ENCODE measurements at places on chromosomes 1 and 21.

- DNase-seq, result no peak
Measured at GRCh38 chr1:225651872-225652728, 823 bp downstream of the ENAH start.

DNA sequence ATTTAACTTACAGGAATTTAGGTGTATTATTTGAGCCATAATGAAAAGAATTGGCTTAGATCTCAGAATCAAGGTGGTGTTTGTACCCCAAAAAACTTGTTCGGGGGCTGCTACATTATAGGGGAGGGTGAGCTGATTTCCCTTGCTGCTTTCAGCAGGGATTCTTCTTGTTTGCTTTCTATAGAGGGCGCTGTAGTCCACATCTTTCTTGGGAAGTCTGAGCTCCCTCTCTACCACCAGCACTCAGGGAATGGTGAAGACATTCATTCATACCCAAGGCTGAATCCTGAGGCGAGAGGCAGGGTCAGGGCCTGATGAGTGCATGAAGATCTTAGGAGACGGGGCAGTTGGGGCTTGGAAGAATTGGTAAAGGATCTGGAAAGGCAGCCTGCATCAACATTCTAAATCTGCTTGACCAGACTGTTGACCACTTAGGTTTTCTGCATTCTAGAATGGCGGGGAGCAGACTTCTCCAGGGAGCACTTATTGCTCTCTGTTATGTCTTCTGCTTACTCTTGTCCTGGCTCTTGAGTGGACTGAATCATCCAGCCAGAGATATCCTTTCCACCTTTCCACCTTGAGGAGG lies 18.9 kb downstream of the SPATA46 start:
- DNase-seq, result no peak

- no peak for DNase-seq
Measured at GRCh38 chr1:54370287-54370989, 35.8 kb downstream of the SSBP3 start.

- no peak for DNase-seq
Measured at GRCh38 chr1:109704173-109704572, 7.9 kb upstream of the GSTM5 start.

DNA sequence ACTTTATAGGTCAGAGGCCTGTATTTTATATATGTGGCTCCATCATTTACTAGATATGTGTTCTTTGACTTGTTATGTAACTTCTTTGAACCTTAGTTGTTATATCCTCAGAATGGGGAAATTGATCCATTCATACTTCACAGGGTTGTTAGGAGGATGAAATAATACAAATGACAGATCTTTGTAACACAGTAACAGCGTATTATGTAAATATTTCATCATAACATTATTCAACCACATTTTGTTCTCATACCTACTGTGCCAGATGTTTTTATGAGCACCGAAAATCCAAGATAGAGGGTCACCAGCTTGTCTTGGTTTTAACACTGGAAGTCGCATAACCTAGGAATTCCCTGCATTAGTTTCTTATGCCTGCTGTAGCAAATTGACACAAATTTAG lies 3.3 kb downstream of the SUCO start:
- no peak for DNase-seq

DNA sequence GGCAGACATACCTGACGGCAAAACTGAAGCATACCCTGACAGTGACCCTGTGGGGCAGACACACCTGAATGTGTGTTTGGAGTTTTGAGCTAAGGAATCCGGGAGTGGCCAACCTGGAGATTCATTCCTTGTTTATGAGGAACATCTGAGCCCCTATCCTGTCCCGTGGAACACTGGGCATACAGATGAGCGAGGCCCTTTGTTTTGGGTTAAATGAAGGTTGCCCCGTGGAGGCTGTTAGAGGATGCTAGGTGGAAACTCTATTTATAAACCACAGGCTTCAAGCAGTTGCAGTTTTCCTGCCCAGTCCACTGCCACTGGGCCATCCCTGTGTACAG lies 18.1 kb downstream of the GALNT2 start:
- DNase-seq, result no peak

GRCh38 chr1:16117369-16117768 lies 38.5 kb downstream of the EPHA2 start:
- DNase-seq, result no peak

DNA sequence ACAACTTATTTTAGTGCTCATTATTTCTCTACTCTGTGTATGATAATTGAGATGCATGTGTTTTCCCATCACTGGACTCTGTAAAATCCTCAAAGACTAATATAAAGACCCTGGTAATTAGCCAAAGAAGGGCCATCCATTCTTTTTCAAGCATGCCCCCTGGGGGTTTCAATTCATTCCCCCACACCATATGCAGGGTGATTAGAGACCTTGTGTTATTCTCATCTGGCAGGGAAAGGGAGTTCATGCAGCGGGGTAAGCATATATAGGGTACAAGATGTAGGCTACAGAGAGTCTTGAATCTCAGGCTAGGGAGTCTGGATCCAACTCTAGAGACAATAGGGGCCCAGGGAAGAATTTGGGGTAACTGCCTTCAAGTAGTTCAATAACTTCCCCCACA lies 166.5 kb downstream of the TNR start:
- DNase-seq, result no peak

DNA sequence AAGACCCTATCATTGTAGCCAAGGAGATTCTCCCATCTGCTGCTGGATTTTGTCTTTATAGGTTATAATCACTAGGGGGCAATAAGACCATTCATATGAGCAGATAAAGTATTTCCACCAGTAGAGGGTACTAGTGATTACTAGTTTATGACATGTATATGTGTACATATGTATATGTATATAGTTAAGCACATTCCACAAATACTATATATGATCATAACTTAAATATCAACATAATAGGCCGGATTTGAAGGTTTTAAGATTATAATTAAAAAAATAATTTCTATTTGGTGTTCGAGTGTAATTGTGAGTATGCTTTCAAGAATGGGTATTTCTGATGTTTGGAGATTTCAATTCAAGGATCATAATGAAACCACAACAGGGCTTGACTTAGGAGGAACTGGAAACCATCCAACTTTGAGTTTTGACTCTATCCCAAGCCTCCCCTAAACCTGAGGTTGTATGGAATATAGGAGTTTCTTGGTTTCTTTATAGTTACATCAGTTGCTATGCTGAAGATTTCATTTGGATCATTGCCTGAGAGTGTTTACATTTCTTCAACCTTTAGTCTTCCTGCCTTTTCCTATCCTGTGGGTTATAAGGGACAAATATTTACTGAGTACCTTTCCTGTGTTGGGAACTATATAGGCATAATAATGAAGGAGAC lies 16.9 kb downstream of the TCEANC2 start:
- DNase-seq, result peak; percentile 59

- DNase-seq, result no peak
Measured at GRCh38 chr1:205240118-205240517, 12.4 kb downstream of the TMCC2 start.

DNA sequence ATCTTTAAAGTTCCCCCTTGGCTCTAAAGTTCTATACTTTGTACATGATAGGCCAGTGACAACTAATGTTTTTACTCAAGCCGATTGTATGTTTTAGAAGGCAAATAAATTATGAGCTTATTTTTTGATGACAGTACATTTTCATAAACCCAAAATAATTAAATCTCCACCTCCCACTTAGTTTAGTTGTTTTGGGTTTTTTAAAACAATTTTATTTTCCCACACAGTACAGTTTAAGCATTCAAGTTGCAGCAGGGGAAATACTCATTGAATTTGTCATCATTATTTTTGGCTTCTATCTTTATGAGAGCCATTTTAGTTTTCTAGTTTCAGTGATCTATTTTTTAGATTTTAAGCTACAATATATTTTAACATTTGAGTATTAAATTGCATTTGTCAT lies 93.6 kb downstream of the OLFML2B start:
- no peak for DNase-seq

- DNase-seq, result no peak
Measured at GRCh38 chr1:62358665-62359373, 39.6 kb upstream of the KANK4 start.

DNA sequence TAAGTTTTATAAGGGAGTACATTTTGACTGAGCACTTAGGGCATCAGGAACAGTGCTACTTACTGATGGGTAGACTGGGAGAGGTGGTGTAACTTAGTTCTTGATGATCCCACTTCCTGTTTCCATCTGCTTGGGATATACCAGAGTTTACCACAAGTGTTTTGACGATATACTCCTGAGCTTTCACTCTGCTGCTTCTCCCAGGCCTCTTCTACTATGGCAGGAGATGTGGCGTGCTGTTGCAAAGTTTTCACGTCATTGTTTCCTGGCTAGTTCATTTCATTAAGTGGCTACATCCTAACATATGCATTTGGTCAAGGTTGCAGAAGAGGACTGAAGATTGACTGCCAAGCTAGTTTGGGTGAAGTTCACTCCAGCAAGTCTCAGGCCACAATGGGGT lies 41.3 kb upstream of the LAMC2 start:
- no peak for DNase-seq

- no peak for DNase-seq
Measured at GRCh38 chr1:38250356-38250755, 203.8 kb upstream of the POU3F1 start.

- no peak for DNase-seq
Measured at GRCh38 chr1:81596341-81596740, 204.4 kb upstream of the ADGRL2 start.

DNA sequence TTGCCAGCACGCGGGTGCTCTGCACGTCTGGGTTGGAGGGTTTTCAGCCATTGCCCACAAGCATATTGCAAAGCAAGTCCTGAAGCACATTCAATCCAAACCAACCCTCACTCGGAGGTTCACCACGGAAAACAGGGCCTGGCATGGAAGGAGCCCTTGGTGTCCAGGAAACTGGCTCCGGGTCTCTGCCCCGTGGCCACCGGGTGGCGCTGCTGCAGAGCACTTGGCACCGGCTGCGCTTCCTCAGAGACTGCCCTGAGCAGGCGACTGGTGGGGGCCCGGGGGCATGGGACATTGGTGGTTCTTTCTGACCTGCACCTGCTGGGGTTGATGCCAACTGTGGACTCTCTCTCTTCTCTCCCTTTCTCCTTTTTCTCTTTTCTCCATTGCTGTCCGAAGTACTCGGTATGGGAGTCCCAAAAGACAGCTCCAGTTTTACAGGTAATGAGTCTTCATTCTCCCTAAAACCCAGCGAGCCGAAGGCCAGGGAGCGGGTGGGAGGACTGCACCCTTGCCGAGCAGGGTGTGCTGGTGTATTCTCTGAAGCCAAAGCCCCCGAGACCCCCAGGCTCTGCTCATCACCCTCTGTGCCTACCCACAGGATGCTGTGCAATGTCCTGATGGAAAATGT lies 4.1 kb upstream of the KCNAB2 start:
- no peak for DNase-seq

DNA sequence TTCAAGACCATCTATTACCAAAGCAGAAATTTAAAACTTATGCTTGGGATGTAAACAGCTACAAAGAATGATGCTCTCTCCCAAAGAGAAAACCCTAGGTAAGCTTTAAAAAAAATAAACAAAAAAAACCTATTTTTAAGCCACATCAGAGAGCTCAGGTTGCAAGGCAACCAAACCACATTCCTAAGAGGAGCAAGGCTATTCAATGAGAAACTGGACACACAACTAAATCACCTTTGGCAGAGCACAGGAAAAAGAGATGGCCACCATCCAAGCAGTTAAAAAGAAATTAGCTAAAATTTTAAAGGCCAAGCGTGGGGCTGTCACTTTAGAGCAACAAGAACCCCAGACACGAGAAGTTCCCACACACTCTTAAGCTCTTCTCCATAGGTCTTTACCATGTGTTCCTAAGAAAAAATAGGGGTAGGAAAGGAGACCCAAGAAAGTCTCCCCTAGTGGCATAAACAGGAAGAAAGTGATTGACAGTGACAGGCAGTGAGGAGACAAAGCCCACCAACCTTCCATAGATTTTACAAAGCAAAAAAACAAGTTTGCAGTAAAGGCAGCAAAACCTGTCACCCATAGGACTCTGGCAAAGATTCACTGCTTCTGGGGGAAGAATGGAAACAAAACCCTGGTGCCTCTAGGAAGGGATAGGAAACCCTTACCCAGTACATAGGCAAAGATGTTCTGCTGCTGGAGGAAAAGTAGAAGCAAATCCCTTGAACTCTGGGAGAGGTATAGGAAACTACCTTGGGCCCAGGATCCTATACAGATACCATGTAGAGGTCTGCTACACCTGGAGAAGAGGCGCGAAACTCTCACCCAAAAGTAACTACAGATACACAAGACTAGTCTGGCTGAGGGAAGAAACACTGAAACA lies 68.5 kb downstream of the FOXJ3 start:
- no peak for DNase-seq

- DNase-seq, result no peak
Measured at GRCh38 chr1:13967707-13968106, 267.7 kb downstream of the PRDM2 start.

DNA sequence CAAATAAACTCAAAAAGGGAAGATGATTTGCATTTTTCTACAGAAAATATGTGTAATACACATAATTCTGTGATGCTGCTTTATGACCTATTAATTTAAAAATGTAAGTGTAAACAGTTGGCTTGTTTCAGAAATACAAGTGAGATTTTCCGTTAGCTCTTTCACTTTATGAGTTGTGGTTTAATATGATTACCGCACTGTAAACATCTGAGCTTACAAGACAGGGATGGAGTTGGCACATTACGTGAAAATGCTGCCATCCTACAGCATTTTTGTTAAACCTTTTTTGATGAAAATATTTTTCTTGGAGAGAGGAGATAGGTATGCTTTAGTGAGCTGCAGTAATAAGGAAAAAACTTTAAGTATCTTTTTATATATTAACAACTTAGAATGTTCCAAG lies 426.8 kb upstream of the ADAMTS5 start:
- DNase-seq, result no peak

DNA sequence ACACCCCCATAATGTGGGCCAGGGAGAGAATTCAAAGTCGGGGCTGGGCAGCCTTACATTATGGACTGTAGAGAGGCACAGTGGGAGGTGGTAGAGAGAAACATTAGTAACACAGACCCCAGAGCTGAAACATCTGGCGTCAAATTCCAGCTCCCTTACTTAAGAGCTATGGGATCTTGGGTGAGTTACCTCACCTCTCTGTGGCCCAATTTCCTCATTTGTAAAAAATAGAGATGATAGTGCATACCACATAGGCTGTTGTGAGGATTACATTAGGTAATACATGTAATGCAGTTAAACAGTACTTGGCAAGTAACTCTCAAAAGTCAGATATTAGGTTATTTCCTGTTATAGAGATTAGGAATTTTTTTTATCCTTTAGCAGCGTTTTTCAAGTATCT lies 160.5 kb upstream of the KIAA0040 start:
- no peak for DNase-seq

GRCh38 chr1:247491328-247491727 lies 33.4 kb upstream of the OR2B11 start:
- no peak for DNase-seq

DNA sequence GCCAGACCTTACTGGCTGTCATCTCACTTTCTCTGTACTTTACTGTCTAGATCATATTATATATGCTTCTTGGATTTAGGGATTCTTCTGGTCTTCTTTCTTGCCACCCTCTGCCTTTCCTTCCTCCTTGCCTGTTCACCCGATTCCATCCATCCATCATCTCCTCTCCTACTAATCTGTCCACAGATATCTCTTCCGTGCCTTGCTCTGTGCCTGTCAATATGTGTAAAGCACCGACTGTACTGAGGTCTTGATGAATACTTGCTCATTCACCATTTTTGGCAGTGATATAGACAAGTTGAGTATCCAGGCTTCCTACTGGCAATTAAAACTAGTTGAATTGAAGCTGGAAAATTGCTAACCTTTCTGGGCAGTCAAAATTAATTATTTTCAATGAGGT lies 8.1 kb downstream of the FMN2 start:
- DNase-seq, result no peak

All from naive thymus-derived CD8-positive, alpha-beta T cell (primary cell).